ENCODE measurements at places on chromosomes 13 and 19. TPM values are rescaled to one million over a fixed set of nuclear protein-coding genes. Genes with fewer than 3 reads are reported as not detected.

OR10H1 gene
- not detected for total RNA-seq

PNMA8B gene
- not detected for total RNA-seq

FGF22 gene
- total RNA-seq = not detected

PRRG2 gene
- total RNA-seq = 9.5 TPM

ZNF724 gene
- total RNA-seq = 0.43 TPM

SMIM44 gene
- total RNA-seq = not detected

TMEM190 gene
- total RNA-seq = not detected

XRCC1 gene
- total RNA-seq = 73.0 TPM

GRCh38 chr19:51246164-51246552 is 4.7 kb upstream of the SIGLECL1 start:
- DNase-seq = peak; percentile 95

- no peak for DNase-seq
Measured at GRCh38 chr13:88107570-88107969, 436.4 kb downstream of the SLITRK5 start.

DNA sequence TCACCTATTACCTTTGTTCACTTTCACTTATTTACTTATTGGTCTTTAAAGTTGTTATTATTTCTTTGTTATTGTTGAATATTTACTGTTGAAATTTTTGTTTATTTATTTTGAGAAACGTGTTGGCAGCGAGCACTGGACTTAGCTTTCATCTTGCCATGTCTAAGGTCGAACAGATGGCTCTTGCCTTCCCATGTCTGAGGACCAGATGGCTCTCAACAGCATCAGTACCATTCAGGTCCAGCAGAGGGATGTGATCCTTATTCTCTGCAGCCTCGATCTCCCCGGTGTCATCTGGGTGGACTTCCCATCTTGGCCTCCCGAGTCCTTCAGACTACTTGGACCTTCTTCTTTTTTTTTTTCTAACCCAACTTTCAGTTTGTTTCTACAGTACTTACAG is 1437.6 kb downstream of the UQCRFS1 start:
- DNase-seq = no peak

DNA sequence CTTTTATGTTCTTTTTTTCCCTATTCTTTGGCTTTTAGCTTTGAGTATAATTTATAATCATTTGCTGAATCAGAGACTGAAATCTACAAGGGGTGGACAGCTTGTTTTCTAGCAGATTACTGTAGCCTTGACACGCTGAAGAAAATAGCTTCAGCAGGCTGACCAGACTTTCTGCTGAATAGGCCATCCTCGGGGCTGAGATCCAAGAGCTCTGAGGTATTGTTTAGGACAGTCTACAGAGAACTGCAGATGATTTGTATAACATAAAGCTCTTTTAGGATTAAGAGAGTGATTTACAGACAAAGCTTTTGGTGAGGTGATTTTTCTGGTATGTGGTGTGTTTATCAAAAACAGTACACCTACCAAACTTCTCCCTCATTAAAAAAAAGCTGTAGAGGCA is 16.8 kb downstream of the POLR1D start:
- DNase-seq = no peak

DNA sequence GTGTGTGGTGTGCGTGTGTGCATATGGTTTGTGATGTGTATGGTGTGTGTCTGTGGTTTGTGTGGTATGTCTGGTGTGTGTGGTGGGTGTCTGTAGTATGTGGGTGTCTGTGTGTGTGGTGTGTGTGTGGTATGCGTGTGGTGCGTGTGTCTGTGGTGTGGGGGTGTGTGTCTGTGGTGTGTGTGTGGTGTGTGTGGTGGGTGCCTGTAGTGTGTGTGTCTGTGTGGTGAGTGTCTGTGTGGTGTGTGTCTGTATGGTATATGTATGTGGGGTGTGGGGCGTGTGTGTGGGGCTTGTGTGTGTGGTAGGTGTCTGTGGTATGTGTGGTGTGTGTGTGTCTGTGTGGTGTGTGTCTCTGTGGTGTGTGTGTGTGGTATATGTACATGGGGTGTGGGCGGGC is 300.7 kb downstream of the TEX29 start:
- no peak for DNase-seq

DNA sequence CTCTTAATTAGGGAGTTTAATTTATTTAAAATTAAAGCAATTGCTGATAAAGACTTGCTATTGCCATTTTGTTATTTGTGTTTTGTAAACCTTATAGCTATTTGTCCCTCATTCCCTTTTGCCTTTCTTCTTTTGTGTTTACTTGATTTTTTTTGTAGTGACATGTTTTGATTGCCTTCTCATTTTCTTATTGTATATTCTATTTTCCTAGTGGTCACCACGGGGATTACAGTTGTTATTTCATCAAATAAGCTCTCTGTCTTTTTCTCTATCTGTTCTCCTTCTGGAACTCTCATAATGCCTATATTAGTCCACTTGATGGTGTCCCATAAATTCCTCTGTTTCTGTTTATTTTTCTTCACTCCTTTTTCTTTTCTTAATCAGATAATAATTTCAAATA is 64.4 kb upstream of the FRY start:
- no peak for DNase-seq

DNA sequence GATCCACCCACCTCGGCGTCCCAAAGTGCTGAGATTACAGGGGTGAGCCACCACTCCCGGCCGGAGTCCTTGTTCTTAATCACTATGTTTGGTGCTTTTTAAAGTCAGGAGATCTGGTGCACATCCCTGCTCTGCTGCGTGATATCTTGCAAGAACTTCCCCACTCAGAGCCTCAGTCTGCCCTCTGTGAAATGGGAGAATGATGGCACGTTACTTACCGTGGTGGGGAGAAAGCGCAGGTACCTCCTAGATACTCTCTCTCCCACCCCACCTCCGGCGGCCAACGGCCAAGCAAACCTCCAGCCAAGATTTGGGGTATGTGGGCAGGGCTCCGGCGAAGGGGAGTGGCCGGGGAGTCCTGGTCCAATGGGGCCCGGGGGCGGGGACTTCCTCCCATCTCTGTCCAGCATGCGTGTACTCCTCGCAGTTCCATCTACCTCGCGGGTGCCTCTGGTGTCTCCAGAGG is at the start of gene RYR1:
TSS of gene RYR1 (plus strand) at position 424 of the 466 bp plus-strand sequence. CDS start 139 bp downstream, outside the sequence.
- no peak for DNase-seq

GRCh38 chr19:38143847-38144246 is 80.2 kb downstream of the DPF1 start:
- no peak for DNase-seq

DNA sequence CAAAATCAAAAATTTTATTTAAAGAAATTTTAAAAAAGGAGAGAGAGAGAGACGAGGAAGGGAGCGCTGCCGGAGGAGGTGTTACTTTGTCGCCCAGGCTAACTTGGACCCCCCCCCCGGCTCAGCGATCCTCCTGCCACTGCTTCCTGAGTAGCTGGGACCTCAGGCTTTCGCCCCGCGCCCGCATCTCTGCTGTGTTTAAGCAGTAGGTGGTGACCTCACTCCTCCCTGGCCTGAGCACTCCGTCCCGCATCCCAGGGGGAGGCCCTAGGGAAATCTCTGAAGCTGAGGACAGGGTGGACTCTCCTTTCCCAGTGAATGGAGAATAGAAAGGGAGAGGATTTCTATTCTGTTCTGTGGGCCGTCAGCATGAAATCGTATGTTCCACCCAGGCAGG is 485 bp upstream of the ZNF845 start:
- no peak for DNase-seq

- no peak for DNase-seq
Measured at GRCh38 chr13:27000686-27001085, 170.9 kb downstream of the USP12 start.

- DNase-seq = no peak
Measured at GRCh38 chr13:43022934-43023288, 475 bp upstream of the DNAJC15 start.

DNA sequence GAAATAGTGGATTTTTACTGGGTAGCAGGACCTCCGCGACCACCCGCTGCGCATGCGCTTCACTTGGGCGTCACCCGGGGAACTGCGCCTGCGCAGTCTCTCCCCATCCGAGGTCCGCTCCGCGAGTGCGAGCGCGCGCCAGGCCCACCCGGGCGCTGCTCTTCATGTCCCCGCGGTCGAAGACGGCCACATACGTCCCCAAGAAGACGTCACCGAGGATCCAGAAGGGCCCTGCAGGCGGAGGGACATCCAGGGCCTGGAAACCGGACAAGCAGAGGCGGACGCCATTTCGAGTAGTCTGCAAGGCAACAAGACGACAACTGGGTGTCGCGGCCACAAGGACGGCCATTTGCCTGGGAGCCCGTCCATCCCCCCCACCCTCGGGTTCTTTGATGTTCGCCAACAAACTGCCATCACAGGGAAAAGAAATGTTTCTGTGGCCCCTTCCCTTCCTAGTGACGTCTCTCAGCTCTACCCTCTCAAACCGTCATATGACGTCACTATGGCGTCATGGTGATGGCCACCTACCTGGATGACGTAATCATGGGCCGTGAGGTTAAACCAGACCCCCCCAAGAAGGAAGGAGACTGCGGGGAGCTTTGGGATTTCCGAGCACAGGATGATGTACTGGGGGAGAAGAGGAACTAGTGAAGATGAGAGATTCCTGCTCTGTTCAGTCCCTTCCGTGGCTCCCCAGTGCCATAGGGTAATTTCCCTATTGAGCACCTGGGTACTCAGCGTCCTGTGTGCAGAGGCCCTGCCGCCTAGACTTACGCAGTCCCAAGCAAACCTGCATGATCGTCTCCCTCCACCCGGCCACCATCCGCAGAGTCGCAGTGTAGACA is 6.7 kb downstream of the NAPSA start:
- DNase-seq = no peak

DNA sequence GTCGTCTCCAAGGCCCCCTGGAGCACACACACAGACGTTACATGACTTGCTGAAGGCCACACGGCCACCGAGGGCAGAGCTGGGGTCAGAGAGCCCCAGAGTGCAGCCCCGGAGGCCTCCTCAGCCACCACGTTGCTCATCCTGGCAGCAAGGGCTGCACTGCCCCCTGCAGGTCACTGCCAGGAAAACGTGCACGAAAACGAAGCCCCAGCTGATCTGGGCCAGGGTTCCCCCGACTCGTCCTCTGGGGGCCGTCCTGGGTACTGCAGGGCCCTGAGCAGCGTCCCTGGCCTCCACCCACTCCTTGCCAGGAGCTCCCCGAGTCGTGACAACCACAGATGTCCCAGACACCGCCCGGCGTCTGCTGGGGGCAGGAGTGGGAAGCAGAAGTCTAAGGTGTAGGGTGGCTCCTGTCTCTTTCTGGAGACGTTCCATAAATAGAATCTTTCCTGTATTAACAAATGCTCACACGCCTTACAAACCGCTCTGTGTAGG is 3.4 kb downstream of the TPGS1 start:
- DNase-seq = peak; percentile 50

GRCh38 chr19:5595129-5595528 is 27.4 kb upstream of the TINCR start:
- no peak for DNase-seq

DNA sequence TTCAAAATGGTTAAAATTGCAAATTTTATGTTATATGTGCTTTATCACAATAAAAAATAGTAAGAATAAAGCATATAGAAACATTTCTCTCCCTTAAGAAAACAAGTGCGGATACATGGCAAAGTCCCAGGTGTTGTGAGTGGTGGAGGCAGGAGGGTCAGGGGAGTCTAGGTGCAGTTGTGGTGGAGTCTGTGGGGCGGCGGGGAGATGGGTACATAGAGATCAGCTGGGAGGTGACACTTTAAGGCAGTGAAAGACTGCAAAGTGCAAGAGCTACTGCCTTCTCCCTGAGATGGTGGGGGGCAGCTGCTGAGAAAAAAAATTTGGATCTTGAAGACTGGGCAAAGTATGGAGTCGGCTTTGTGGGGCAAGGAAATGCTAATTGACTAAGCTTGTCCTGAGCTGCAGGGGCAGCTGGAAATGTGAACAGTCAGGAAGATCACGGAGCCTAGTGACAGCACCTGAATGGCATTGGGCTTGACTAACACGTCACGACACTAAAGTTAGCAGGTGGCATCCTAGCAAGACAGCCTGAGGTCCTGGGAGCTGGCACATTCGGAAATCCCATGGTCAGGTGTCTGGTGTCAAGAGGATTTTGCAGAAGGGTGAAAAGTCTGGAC is 72.9 kb upstream of the IRS2 start:
- no peak for DNase-seq

GRCh38 chr19:33227242-33227650 is 1.6 kb upstream of the SLC7A10 start:
- DNase-seq = no peak

DNA sequence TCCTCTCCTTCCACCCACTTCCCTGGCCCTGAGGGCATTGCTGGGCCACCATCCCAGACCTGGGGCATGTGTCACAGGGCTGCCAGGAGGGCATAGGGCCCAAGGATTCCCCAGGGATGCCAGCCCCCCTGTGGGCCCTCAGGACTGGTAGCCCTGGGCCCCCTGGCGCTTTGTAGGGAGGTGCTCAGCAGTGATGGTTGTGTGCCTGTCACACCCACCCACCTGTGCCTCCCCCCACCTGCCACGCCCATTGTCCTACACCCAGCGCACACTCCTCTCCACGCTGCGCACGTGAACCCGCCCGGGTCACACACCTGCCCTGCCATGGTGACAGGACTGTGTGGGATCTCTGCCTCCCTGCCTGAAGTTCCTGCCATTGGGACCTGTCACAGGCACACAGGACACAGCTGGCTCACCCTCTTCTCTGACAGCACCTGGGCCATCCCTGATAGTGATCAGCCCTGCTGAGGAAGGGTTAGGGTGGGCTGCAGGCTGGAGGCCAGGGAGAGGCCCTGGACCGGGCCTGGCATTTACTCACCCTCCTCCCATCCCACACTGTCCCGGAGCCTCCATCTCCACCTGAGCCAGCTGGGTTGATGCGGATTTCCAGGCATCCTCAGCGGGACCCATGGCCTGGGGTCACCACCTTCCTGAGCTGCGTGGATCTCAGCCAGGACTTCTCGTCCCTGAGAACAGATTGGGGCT is 23.9 kb downstream of the WTIP start:
- no peak for DNase-seq

- DNase-seq = peak; percentile 11
Measured at GRCh38 chr13:31891472-31891871, 140.1 kb upstream of the FRY start.
